NCI-H1694 treated with DMSO at 0.1 percent for 48 hours (cell line): ENCODE measurements at places on chromosomes 1 and 21.

- no peak for DNase-seq
Measured at GRCh38 chr1:225980005-225980836, 18.9 kb downstream of the SDE2 start.

DNA sequence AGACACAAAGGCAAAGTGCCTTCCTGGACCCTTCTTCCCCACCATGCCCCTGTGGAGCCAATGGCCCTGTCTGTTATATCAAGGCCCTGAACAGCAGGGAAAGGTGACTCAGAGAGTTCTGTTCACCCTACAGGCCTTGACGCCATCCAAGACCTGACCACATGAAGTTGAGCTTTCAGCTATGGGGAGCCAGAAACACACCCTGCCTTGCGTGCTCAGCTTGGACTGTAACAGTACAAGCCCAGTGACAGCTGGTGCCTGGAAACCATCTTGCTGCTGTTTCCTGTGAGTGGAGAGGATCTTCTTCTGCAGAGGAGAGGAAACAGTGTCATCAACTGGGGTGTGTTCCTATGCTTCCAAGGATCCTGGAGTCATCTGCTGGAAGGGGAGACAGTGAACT, 165.0 kb upstream of the IRF2BP2 start:
- no peak for DNase-seq

DNA sequence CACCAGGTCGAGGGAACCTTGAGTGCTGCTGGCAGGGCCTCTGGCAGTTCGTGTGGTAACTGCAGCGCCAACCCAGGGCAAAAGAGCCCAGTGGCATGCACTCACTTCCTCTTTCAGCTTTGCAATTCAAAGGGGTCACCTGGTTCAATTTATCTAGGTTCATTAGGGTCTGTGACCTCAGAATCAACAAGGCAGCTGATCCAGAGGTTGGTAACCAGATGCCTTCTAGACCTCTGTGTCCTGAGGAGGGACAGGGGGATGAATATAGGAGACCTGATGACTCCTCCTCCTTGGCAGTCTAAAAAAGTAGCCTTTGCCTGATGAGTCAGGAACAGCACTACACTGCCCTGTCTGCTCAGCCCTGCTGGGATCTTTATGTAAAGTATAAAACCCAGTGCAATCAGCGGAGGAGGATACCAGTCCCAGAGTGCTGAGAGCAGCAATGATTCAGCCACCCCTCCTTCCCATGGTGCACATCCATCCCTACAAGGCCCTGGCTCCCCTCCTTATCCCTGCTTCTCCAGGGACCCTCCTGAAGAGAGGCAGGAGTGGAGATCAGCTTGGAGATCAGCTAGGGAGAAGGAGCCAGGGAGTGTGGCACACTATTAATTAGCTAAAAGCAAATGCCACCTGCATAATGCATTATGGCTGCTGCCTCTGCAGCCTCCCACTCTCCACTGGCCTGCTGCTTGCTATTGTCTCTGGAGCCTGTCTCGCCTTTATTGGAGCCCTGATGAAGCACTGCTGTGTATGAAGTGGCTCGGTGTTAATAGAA, 11.2 kb upstream of the FMOD start:
- DNase-seq: no peak

- DNase-seq: no peak
Measured at GRCh38 chr21:37530901-37531351, 164.4 kb downstream of the DYRK1A start.
